ENCODE measurements at places on chromosomes 3 and 15.

DNA sequence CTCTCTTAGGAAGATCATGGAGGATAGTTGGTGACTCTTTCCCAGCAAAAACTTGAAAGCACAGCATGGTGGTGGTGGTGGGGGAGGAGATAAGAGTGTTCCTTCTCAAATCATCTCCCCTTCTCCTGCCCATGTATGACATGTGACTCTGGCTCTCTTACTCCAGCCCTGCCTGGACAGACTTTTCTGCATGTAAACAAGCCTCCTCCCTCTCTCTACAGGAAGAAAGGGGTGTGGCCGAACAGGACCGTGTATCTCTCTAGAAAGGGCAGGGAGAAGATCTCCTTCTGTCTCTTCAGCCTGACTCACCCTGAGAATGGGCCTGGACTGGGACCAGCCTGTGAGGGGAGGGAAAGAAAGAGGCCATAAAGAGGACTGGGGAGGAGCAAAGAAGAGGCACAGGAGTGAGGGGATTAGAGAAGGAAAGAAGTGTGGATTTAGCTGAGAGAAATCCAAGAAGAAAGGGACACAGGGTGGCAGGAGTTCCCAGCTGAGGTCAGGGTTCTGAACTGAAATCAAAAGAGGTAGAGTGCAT is 1.5 kb downstream of the CELF6 start:
- DNase-seq, result no peak

DNA sequence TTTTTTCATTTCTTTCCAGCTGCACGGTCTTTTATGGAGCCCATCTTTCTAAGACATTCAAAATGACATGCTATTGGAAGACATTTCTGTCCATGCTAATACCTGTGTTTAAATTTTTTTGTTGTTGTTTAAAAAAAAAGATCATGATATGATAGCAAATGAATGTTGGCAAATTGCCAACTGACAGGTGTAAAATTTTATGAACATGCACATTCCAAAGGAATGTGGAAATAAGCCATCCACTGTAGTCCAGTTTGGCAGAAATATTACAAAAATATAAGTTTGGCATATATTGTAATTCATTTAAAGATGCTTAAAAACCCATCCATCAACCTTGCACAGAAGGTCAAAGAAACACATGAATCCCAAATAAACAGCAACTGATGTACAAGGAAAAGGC is 75.6 kb upstream of the WNT5A start:
- no peak for DNase-seq

DNA sequence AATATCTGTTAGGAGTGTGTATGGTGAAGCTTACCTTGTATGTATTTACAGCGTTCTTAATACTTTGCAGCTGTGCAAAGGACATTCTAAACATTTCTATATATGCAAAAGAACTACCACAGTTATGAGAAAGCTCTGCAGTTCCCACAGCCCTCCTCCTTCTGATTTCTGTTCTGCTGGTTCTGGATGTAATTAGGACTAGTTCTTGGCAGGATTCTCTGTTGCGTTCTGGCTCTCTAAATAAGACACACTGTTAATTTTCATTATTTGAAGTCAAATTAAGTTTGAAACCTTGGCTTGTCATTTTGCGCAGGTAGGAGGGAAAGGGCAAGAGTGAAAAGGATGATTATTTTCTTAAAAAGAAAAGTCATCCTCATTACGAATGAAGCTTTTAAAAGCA is 76.4 kb downstream of the FNDC3B start:
- DNase-seq, result no peak

- no peak for DNase-seq
These were observed 15.3 kb downstream of the DNAJC13 start for GRCh38 chr3:132432639-132433038.

DNA sequence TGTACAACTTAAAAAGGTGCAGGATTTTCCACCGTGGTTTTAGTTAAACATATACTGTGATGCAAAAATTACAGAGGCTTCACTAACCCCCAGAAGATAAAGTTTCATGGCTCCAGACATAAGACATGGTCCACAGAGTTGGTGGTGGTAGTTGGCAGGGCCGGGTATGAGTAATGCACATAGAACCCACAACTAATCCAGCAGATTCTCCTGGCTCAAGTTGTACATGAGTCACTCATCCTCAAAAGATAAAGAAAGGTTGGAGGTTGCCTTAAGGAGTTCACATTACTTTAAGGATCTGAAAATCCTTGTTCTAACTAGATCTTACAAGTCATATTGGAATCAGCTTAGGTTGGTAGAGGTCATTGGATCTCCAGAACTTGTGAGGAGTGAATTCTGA is 98.3 kb upstream of the ZBTB20 start:
- DNase-seq, result no peak

GRCh38 chr15:61936528-61937195 is 123.6 kb downstream of the VPS13C start:
- no peak for DNase-seq

- peak; percentile 54 for DNase-seq
These were observed 187.1 kb upstream of the DNAJC19 start for GRCh38 chr3:181176601-181177000.

GRCh38 chr3:194682694-194683310 is 2.9 kb upstream of the FAM43A start:
- DNase-seq, result peak; percentile 80

- DNase-seq, result no peak
These were observed 16.9 kb downstream of the SACM1L start for GRCh38 chr3:45705839-45706808.

- DNase-seq, result no peak
These were observed 53.6 kb downstream of the GHSR start for GRCh38 chr3:172394692-172395091.

GRCh38 chr3:103203441-103203840 is 768.6 kb downstream of the ZPLD1 start:
- no peak for DNase-seq

DNA sequence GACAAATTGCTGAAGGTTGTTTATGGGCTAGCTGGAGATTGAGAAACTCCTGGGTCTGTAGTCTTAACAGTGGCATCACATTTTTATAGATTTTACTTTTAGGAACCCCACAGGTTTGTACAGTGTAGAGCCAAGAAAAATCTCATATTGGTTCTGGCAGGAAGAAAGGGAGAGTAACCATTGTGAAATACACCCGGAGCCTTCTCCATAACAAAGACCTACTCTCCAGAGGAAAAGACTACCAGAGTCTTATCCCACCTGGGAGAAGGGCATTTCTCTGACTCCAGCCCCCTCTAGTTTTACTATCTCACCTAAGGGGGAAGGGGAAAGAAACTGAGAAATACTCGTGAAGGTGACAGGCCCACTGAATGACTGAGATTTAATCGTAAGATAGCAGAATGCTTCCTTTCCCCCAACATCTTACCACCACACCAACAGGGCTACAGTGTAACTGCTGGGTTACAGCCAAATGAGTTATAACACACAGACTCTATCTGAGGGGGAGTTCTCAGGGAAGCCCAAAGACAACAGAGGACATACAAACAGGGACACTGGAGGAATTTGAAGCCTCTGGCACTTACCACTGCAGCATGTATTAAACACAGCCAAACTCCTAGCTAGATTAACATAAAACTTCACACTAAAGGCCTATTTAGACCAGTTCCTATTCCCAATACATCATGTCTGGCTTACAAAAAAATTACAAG is 56.1 kb downstream of the SYN2 start:
- DNase-seq, result no peak

DNA sequence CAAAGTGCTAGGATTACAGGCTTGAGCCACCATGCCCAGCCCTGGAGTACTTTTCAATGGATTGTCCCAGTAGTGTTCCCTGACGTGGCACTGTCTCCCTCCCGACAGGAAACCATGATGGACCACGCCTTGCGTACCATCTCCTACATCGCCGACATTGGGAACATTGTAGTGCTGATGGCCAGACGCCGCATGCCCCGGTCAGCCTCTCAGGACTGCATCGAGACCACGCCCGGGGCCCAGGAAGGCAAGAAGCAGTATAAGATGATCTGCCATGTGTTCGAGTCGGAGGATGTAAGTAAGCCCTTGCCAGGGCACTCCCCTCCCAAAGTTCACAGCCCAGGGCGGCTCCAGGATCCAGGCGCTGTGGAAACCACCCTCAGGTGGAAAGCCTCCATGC is 168.1 kb downstream of the NSMCE3 start:
- no peak for DNase-seq

GRCh38 chr3:14329116-14329830 is 73.1 kb upstream of the SLC6A6 start:
- DNase-seq, result no peak

DNA sequence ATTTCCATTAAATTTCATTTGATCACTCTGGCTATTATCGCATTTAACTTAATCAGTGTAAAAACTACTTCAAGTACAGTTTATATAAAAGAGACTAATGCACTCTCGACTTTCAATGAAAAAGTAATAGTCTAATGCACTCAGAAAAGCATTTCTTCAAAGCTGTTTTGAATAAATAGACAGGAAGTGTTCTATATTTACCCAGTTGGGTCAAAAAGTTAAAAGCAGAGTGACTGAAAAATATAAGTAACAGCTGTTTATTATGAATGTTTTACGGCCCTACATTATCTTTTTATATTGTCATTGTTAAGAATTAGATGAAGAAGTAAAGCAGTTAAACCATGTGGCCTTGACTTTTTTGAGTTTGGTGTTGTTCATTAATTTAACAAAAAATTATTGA is 391.8 kb downstream of the ZPLD1 start:
- no peak for DNase-seq

GRCh38 chr3:51384055-51384725 is 901 bp upstream of the MANF start:
- DNase-seq, result peak; percentile 47

DNA sequence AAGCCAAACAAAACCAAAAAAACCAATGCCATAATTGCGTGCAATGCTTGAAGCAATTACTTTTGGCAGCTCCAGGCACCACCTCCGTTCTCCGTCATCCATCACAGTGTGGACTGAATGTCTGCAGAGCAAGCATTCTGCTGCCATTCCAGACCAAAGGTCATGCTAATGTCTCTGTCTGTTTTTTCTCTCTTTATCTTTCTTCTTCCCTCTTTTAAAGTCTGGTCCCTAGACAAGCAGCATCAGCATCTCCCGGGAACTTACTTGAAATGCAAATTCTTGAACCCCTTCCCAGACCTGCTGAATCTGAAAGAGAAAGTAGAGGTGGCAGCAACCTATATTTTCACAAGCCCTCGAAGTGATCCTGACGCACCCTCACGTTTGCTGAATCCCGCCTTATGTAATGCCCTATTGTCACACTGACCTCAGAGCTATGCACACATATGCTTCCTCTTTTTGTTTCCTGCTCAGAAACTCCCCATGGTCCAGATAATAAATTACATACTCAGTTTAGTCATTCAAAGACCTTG is 297.3 kb upstream of the PROK2 start:
- peak; percentile 63 for DNase-seq

- DNase-seq, result no peak
These were observed 126.6 kb upstream of the ADAMTS9 start for GRCh38 chr3:64814351-64814750.

- DNase-seq, result peak; percentile 92
These were observed 655 bp downstream of the CYFIP1 start for GRCh38 chr15:22979238-22980188.

- DNase-seq, result no peak
These were observed 61.1 kb upstream of the TMCO5A start for GRCh38 chr15:37873336-37873735.

- DNase-seq, result no peak
These were observed 23.5 kb upstream of the STIMATE start for GRCh38 chr3:52920841-52921240.

GRCh38 chr15:78170848-78171773 is 21.9 kb downstream of the IDH3A start:
- DNase-seq, result no peak

DNA sequence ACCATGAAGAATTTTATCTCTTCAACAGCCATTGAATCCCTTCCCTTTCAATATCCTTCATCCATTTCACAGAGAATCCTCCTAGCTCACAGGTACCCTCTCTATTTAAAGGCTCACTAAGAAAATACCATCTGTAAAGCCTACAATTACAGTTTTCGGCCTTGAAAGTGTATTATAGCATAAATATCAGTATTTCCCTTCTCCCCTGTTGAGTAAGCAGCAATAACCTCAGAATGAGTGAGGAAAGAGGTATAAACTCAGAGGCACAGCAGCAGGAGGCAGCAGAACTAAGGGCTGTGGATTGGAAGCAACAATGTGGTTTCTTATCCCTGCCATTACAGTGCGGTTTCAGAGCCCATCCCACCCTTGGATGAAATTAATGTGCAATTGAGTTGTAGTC is 360.6 kb upstream of the ATP10A start:
- DNase-seq, result no peak

All from upper lobe of left lung (tissue), 6 donors.